Stimulated activated CD8-positive, alpha-beta memory T cell treated with anti-CD3 and anti-CD28 coated beads, Interleukin-15, amount 100 ng/mL, for 4 hours (primary cell): ENCODE measurements at places on chromosomes 5 and 9.

DNA sequence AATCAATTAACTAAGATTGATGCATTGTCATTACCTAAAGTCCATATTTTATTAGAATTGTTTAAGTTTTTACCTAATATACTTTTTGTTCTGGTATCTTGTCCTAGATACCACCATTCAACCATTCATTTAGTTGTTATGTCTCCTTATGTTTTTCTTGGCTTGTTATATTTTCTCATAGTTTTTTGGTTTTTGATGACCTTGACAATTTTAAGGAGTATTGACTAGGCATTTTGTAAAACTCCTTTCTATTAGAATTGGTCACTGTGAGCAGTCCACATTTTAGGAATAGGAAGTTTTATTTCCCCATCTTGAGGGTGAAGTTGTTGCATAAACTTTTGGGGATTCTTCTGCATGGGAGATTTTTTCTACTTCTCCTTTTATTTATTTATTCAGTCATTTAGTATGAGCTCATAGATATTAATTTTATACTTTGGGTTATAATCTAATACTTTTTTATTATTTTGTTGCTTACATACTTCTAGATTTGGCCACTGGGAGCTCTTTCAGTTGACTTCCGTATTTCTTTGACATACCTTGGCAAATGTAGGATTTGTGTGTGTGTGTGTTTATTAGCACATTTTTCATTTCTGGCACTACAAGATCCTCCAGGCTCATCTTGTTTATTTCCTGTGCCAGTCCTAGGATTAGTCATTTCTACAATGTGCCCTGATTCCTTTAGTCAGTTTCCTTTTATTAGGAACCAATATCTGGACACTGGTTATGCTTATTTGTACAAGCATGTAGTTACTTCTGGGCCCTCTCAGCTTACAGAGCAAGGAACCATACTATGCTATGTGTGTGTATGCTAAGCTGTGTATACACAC is 134.9 kb upstream of the CDKN2B start:
- DNase-seq, result no peak

GRCh38 chr9:136784249-136784996 is 6.7 kb upstream of the TMEM141 start:
- DNase-seq, result no peak

GRCh38 chr9:26292943-26293342 is 599.7 kb downstream of the CAAP1 start:
- DNase-seq, result no peak

DNA sequence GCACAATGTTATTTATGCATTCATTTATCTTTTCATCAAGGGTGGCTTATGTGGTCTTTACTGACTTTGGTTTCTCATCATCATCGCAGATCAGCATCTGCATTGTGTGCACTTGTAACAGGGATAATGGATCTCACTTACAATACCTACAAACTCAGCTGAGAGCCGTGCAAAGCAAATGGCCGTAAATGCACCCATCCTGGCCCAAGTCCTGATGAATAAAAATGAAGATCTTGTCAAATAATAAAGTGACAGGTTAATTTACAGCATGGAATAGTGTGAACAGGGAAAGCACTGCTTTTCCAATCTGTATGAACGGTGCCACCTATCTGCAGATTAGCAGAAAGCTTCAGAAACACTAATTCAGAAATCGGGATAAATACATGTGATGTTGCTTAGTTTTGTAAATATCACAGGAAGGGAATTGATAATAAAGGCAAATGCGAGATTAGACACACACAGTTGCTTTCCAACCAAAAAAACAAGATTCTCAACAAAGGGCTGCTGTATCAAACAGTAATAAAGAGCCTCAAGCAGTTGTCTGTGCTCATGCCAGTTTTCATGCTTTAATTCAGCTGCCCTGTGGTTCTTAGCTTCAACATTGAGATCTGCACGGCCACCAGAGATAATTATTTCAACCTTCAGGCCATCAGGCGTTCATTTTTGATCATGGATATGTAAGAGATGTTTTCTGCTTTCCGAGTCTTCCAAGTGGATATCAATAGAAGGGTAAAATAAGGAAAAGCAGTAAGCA is 153.4 kb upstream of the POU5F2 start:
- DNase-seq, result no peak

DNA sequence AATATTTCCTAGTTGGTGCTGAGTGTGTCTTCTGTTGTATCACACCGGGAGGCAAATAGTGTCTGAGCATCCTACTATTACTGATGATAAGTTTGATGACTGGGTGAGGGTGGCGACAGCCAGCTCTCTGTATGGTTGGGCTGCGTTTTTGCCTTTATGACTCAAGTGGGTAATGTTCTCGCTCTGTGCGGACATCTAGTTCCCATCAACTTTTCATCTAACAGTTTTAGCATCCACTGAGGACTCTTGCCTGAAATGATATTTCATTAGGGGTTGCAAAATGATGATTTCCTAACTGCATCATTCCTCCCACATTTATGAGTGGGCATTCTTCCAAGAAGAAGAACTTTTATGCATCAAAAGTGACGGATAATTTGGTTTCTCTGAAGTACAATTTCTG is 26.5 kb downstream of the HMCN2 start:
- DNase-seq, result no peak

DNA sequence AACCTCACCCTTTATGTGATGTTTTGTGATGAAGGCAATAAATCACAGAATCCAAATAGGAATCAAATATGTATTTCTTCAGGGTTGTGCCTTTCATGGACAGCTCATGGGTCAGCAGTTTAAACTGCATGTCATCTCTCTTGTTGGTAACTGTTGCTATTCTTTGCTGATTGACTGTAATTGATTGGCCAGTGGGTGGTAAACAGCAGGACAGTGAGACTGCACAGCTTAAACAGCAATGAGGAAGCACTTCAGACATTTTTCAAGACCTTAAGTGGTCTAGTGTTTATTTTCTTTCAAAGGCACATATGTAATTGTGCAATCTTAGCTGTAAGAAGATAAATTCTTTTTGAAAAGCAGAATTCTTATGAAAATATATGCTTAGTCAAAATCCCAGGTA is 260.5 kb downstream of the COX7C start:
- no peak for DNase-seq

DNA sequence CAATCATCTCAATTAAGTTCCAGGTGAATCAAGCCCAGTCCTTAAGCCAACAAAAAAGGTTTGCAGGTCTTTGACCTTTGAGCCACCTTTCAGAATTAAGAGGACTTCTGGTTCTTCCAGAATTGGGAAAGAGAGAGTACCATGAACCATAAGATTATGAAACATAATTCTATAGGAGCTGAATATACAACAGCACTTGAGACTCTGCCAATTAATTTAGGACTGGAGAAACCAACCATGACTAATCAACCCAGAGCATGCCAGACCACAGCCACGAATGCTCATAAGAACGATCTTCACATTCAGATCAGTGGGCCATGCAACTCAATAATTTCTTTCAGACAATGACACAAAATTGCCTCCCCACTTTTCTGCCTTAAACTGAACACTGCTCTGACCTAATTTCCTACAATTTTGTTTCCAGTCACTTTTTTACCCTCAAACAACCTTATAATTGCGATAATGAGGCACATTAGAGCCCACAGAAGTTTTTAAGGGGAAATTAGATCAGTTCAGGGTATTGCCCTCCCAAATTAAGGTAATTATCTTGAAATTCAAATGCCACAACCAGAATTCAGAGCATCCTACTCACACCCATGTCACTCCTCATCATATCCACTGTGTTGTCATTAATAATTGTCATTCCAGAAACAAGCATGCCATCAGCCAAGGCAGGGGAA is 213.4 kb downstream of the ATPSCKMT start:
- no peak for DNase-seq
